ENCODE measurements at places on chromosomes 11 and 22.

DNA sequence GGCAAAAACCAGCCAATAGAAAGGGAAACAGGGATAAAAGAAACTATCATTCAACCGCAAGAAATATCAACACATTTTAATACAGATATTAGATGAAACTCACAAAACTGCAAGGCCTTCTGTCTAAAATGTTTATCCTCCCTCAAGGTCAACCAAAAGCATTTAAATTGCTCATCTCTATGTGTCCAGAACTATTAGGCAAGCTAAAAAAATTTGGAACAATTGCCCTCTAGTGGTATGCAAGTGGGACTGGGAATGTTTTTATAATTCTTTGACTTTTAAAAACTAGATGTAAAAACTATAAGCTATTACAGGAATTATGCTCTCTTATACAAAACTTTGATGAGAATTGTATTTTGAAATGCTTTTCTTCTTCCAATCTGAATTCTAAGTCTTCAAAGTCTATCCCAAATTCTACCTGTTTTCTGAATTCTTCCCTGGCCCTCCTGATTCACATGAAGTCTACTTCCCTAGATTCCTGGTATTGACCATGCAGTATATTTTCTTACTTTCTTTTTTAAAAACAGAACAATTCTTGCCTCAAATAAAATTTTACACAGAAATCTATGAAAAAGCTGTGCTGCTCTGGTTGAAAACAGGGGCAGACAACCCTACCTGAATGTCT lies 4.9 kb downstream of the CWC15 start:
- no peak for DNase-seq

GRCh38 chr11:120658071-120658423 lies 146.5 kb downstream of the GRIK4 start:
- DNase-seq = no peak

GRCh38 chr11:5596607-5597201 lies at the start of gene TRIM6:
Gene TRIM6 (plus strand): TSS chr11:5596637. CDS start chr11:5596898, 261 bp downstream.
- peak; percentile 79 for DNase-seq

- no peak for DNase-seq
Measured at GRCh38 chr11:69310934-69311766, 17.2 kb downstream of the MYEOV start.

DNA sequence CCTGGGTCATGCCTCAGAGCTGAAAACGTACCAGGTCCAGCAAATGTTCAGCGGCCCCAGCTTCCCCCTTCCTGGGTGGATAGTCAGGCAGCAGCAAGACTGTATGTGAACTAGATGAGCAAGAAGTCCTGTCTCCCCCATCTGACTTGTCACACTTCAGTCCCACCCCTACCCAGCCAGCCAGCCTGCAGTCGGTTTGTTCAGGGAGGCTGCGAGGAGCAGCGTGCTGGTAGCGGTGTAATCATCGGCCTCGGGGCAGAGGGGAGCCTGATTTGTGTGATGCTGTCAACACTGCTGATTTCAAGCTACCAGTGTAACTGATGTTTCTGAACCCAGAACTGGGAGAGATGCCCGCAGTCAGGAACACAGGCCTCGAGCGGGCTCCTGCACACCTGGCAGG lies 9.6 kb downstream of the TMEM258 start:
- no peak for DNase-seq

DNA sequence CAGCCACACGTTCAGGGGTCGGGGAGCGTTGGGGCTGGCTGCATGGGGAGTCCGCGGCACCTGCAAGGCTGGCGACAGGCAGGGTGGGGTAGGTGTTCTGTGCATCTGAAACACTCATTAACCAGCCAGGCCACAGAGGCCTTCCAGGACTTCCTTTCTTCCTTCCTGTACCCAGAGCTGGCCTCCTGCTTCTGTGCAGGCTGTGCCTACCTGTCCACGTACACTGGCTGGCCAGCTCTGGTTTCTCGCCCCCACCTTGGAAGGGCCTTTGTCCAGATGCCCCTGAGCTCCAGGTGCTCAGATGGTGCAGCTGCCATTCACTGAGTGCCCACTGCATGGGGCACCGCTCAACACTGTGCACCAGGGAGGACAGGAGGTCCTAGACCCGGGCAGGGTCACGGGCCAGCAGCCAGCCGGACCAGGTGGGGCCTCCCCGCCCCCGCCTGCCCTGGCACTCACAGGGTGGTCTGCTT lies 15.9 kb downstream of the TTLL12 start:
- DNase-seq = no peak

GRCh38 chr22:37284805-37285355 lies 2.6 kb downstream of the CYTH4 start:
- no peak for DNase-seq

GRCh38 chr11:96664110-96664509 lies 274.3 kb downstream of the JRKL start:
- DNase-seq = no peak

- no peak for DNase-seq
Measured at GRCh38 chr22:37749831-37750595, 53.2 kb downstream of the TRIOBP start.

DNA sequence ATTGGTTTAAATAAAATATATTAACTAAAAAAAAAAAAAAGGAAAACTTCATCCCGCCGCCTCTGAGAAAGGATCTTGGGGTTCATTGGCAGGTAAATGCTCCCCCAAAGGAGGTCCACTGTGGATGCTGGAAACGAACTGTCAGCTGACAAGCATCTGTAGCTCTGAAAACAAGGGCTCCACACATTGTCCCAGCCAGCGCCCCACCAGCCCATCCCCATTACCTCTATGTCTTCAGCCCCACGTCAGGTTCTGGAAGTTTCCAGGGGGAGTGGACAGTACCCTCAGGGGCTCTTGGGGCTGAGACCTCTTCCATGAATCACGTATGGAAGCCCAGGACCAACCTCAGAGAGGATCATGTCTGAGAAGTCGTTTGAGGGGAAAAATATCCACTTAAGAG lies 66.4 kb upstream of the WNT7B start:
- DNase-seq = no peak

DNA sequence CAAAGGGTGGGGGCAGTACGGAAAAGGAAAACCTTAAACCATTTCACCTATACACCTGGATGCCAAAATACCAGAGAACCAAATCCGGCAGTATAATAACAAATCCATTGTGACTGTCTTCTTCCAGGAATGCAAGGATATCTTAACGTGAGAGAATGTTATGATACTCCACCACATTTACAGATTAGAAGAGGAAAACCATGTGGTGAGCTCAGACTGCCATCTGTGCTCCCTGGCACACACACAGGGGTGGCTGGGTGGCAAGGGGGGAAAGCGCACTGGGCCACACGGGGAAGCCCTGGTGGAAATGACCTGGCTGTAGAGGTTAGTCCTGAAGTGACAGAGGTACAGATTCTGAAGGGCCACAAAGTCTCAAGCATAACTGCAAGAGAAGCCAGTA lies 9.9 kb downstream of the EIF1AD start:
- DNase-seq = no peak

GRCh38 chr11:35006389-35007128 lies 90.1 kb downstream of the PDHX start:
- no peak for DNase-seq

DNA sequence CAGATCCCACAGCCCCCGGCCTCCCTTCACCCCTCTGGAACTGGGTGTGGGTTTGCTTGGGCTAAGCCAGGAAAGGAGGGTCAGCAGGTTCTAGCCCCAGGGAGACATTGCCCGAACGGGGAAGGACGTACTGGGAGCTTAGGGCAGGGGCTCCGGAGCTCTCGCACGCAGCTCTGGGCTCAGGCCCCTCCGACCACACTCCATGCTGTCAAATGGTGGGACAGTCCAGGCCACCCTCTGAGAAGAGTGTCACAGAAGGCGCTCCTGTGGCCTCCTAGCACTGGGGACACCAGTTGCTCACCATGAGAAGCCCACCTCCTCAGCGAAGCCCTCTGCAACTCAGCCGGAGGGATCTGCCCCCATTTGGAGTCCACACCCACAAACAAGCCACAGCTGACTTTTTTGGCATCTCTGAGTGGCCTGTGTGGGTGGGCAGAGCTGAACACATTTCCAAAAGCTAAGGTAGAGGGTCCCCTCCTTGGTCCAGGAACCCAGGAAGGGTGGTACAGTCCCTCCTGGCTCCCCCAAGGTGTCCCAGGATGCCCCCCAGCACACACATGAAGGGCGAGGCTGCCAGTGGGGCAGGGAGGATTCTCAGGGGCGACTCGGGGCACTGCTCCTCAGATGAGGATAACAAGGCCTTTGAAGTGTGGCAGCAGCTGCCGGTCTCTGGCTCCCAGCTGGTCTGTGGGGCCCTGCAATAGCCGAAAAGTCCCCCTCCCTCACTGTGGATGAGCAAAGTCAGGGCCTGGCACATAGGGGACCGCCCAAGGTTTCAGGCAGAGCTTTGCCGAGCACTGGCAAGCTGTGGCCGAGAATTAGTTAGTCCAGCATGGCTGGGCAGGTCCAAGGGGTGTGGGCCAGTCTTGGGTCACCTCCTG lies 13.0 kb upstream of the TEF start:
- DNase-seq = no peak

DNA sequence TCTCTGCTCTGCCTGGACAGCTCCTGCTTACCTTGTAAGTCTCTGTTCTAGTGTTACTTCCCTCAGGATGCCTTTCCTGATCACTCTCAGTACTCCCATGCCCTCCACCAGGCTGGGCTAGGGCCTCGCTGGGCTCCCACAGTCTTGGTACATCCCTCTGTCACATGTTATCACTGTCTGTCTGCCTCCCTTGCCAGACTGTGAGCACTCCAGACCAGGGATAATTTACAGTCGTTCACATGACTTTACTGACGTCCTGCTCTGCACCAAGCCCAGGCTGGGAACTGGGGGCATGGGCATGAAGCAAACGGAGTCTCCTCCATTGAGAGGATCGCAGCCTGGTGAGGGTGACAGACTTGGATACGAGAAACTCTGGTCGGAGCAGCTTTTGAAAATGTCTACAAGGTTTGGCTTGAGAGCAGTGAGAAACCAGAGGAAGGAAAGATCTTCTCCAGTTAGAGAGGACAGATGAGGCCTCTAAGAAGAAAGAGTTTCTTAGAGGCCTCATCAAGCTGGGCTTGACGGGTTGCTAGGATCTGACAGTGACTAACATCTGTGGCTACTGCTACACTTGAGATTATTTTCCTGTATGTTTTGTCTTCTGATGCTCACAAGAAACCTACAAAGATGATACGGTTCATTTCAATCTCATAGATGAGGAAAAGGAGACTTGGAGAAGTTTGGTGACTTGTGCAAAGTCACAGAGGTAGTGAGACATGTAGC lies 12.5 kb downstream of the USP35 start:
- DNase-seq = no peak

GRCh38 chr11:115198321-115198741 lies 305.9 kb downstream of the CADM1 start:
- DNase-seq = no peak

DNA sequence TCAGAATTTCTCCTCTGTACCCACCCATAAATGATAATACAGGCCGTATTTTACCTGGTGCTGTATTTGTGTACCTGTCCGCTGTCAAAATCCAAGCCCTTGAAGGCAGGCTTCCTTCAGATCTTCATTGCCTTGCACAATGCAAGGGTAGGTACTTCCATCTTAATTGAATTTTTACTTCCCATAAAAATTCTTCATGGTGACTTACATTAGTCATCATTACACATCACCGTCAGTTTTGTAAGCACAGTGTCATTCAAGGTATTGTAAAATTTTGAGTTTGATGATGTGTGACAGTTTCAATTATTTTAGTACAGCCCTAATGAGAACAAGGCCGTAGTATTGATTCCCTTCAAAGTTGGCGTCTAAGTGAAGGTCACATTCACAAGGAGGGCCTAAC lies 770 bp upstream of the TSG101 start:
- DNase-seq = no peak

- no peak for DNase-seq
Measured at GRCh38 chr11:1310318-1310687, 871 bp upstream of the TOLLIP start.

GRCh38 chr22:24521791-24522245 lies 26.7 kb downstream of the UPB1 start:
- peak; percentile 42 for DNase-seq

GRCh38 chr22:50251477-50252081 lies 514 bp upstream of the HDAC10 start:
- no peak for DNase-seq

DNA sequence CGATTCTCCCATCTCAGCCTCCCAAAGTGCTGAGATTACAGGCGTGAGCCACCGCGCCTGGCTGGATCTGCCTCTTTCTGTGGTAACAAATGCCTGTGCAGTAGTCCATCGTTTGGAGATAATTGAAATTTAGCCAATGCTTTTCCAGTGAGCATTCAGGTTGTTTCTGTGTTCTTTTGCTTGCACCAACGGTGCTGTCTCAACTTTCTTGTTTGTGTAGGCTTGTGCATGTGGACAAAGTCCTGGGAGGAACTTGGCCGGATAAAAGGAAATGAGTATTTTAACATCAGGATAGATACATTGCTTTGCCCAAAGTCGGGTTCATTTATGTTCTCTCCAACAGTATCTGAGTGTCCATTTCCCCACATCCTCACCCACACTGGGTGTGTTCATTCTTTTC lies 85.7 kb downstream of the KIAA1671 start:
- DNase-seq = no peak

DNA sequence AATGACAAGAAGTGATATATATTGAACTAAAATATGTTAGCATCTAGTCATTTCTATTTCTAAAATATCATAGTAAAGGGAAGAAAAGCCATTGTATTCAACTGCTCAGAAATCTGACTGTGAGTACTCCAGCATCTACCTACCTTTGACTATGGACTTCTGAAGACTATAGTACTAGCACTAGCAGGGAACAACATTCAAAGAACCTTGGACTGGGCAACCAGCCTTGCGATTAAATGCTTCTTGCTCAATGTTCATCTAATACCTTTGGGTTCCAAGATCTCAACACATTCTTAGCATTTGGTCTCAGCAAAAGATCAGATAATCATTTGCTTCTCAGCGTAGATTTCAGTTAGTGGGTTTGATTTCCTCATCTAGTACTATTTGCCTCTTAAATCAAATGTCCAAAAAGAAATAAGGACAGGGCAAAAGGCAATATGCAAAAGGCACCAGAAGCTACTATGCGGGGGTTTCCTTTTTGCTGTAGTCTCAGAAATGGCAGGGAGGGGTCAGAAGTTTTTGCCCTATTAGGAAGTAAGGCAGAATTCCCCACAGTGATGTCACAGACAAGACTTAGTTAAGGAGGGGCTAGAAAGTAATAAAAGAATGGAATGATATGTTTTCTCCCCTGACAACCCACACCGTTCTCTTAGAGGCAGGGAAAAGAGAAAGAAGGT lies 80.6 kb downstream of the GAB2 start:
- DNase-seq = no peak

- peak; percentile 40 for DNase-seq
Measured at GRCh38 chr22:27804470-27805297, 3.1 kb upstream of the MN1 start.

- peak; percentile 34 for DNase-seq
Measured at GRCh38 chr11:129766898-129767604, 48.6 kb upstream of the TMEM45B start.

DNA sequence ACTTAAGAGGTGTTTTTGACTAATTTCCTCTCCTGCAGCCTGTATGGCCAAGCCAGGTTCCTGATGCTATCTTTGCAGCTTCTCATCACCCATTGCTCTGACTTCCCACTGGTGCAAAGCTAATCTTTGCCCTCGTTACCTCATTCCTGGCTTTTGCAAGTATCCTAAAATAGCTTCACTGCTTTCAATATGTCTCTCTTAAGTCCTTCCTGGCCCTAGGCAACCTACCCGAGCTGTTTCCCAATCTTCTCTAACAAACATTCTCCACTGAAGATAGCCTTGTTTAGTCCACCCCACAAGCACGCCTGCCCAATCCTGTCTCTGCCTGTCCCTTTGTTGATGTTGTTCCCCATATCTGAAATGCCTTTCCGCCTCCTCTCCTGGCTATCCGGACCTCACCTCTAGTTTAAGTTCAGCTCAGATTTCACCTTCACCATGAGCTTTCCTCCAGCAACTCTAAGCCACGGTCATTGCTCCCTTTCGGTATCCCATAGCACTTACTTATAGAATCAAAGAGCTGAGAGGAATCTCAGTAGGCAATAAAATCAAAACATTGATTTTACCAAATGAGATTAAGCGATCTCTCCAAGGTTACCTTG lies 30.1 kb upstream of the CECR2 start:
- no peak for DNase-seq

All from HAP-1 (cell line).